G401 (cell line): ENCODE measurements at places on chromosomes 3 and 15. TPM values are rescaled to one million over a fixed set of nuclear protein-coding genes. Genes with fewer than 3 reads are reported as not detected.
A peak's percentile ranks its signal among the peaks of the same experiment; 100 is the strongest.

Gene PLA1A
- not detected in 2 replicates for total RNA-seq

Gene ZNF80
- not detected in 2 replicates for total RNA-seq

Gene OR5K2
- total RNA-seq, result not detected in 2 replicates

Gene ADCY5
- 0.07 and 5.5 TPM in 2 replicates for total RNA-seq

Gene ANKRD34C
- total RNA-seq, result not detected in 2 replicates

Gene NMNAT3
- not detected in 2 replicates for total RNA-seq

Gene GMNC
- 0.03 and 0.55 TPM in 2 replicates for total RNA-seq

Gene FBXW12
- total RNA-seq, result 0.68 TPM in 1 of 2 replicates, not detected in the other

Gene PPP1R14D
- total RNA-seq, result not detected in 2 replicates

Gene TFRC
- total RNA-seq, result 89.1 and 129 TPM in 2 replicates

- no peak for DNase-seq
These were observed 139.3 kb downstream of the STT3B start for GRCh38 chr3:31671976-31672375.

- no peak for DNase-seq
These were observed 38.6 kb downstream of the FSD2 start for GRCh38 chr15:82767163-82767829.

DNA sequence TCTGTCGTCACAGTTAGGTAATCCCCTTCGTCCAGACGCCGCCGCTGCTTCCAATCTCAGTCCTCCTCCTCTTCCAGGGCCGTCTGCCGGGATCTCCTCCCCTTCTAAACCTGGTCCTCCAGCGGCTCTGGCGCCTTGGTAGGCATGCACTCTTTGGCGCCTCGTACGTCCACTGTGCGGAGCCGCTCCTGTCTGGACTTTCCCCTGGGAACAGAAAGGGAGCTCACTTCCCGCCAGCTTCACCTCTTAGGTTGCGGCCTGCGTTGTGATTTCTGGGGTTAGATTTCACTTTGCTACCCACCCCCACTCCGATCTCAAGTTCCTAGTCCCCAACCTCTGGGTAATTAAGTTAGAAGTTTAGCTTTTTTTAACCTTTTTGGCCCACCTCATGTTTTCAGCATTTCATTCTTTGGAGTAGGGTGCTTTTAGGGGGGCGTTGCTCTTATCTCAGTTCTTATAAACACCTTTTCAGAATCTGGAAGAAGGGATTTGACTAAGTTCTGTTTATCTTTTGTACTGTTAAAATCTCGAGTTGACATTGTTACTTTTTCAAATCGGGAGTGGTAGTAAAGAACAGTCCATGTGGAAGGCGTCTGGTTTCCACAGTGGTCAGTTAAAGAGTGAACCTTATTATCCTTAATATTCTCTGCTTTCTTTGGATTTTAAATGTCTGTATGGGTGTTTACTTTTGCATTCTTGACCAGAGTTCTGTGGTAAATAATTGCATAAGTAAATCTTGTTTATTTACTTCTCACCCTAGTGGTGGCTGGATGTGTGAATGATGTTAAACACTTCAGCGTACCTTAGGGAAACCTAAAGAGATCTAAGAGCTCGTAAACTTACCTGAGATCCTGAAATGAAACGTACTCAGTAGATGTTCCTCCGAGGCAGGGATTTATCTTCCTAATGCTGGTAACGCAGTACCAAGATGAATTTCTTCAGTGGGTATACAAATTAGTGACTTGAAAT is 611 bp downstream of the CTDSPL2 start:
- no peak for DNase-seq

DNA sequence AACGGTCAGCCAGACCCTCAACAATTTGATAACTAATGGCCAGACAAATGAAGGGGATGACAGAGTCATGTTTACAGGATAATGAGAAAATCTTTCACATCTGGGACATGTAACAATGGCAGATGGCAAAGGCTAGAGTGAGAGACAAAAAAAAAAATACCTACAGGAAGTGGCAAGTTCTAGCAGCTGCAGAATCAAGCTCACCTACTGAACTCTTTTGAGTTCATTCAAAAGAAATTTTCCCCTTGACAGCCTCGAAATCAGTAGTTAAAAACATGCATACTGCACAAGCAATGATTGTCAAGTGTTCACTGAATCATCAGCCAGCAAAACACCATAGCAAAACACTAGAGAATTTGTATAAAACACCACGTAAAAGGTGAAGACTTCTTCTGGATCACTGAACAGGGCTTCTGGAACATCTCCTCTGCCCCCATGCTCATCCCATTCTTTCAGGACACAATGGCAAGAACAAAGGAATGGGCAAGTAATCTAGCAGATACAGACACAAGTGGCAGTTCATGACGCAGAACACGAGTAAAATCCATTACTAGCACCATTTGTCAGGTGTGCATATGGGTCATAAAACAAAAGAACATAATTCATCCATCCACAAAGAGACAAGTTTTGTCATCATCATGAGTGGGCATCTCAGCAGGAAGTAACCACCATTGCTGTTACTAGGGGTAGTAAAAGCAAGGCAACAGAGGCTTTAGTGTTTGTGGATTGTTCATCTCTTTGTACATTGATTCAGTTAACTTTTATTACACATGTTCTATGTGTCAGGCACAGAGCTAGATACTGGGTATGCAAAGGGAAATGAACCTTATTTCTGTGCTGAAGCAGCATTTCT is 13.8 kb upstream of the KCNMB2 start:
- DNase-seq, result no peak

GRCh38 chr15:72285927-72286516 is 13.7 kb upstream of the PARP6 start:
- DNase-seq, result no peak

- no peak for DNase-seq
These were observed 44.2 kb downstream of the GRK7 start for GRCh38 chr3:141807277-141808033.

DNA sequence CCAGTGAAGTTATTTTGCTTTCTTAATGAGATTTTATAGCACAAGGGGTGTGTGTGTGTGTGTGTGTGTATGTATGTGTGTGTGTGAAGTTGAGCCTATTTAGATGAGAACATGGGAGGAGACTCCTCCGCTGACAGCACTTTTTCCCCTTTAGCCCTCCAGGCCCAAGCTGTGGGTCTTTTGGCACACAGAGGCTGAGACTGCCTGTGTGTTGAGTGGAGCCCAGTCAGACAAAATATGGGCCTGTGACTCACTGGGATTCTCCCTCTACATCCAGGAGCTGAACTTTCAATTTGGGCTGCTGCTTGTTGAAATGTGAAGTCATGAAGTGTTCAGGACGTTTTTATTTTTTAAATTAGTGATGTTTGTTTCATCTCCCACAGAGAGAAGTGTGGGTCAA is 108.0 kb downstream of the MFSD1 start:
- DNase-seq, result no peak

DNA sequence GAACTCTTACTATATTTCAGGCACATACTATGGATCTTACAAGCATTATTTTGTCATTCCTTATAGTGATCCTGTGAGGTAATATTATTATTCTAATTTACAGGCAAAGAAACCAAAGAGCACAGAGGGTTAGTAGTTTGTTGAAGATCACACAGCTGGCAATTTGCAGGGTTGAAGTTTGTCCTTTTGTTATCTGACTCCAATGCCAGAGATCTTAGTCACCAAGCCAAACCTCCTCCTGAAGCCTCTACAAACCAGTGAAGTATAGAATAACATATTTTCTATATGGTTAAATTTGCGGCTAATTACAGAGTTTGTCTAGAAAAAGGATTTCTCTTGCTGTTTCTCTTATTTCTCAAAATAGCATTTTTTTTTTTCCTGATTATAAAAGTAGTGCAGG is 11.2 kb downstream of the ISLR2 start:
- no peak for DNase-seq

DNA sequence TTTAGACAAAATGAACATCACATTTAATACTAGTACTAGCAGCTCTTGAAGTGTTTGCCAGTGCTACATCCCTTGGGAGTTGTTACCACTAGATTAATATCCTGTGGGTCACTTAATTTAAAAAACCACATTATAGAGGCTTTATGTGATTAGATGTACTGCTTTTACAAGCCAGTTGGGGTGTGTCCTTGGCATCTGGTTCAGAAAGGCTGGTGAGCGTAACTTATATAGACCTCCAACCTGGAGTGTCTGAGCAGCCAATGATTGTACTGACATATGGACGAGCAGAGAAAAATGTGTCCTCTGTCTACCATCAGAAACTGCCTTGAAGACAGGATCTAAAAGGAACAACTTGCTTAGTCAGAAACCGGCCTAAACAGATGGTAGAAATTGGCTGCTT is 306.2 kb upstream of the ATP11B start:
- DNase-seq, result no peak

- peak; percentile 38 for DNase-seq
These were observed 34.9 kb upstream of the NRROS start for GRCh38 chr3:196604548-196604947.

DNA sequence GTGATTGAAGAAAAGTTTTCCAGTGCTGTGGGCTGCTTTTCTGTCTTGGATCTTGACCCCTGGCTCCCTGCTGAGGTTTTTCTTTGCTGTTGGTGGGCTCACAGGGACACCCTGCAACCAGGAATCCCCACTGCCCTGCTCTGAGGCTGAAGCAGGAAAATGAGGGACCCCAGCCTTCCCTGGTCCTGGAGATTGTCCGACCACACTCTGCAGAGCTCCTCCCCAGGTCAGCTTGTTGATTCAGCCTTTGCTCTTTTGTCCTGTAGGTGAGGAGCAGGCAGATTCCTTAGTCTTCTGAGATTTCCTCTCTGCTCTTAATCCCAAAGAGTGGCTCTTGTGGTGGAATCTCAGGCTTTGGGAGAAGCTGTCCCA is 194.5 kb downstream of the RPLP1 start:
- DNase-seq, result no peak

DNA sequence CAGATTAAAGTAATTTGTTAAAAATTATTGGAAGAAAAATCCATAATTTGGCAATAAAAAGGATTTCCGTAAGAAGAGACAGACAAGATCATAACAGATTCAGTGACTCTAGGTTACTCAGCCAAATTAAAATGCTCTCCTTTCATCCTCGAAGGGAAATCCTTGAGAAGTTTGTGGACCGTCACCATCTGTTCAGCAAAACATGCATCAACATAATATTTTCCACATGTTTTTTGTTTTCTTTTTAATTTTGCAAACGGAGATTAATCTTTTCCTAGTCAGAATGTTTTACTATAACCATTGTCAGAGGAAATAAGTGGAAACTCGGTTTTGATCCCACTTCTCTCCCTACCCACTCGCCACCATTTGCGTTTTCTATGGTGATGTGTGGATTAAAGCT is 128.3 kb downstream of the TMCO5A start:
- no peak for DNase-seq

DNA sequence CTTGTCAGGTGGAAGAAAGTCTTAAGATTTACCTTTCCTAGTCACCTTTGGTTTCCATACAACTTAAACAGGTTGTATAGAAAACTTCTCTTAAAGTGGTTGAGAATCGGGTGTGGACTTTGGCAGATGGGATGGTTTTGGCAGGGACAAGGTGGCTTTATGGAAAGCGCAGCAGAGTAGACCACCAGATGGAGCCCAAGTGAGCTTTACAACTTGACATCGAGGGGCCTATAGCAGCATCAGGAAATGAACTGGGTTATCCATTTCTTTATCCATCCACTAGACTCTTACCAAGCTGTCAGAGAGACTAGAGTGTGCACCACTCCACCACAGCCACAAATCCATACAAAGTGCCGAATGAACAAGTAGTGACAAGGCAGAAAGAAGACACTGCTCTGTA is 85.3 kb upstream of the MBNL1 start:
- peak; percentile 49 for DNase-seq

- no peak for DNase-seq
These were observed 26.5 kb downstream of the GOLGA6A start for GRCh38 chr15:74055804-74056203.

DNA sequence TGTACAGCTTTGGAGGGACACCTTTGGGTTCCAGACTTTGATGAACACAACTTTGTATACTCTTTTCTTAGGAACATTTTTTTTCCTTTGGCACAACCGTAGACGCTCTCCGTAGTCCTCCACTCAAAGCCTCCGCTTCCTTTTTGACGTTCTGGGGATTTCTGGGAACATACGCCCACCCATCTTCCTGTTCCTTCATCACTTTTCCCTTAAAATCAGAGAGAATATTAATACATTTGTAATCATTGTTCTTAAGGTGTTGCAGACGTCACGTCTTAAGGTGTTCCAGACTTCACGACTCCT is 405 bp upstream of the SPG21 start:
- no peak for DNase-seq

- DNase-seq, result no peak
These were observed 38.4 kb downstream of the NDUFB4 start for GRCh38 chr3:120634539-120634938.

DNA sequence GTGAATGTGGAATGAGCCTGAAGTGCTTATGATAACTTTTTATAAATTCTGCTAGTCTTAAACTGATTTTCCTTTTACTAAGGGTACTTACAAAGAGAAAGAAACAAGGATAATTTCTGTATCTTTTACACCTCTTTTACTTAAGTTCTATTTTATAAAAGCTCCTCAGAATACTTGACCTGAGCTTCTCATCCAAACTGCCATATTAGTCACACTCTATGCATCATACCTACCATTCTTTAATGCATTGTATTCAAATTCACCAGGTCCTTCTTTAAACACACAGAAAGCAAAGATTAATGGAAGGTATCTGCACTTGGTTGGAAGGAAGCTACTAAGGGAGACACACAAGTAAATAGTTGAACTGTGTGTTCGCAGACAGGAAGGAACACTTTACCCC is 1.6 kb upstream of the TOPAZ1 start:
- DNase-seq, result no peak

DNA sequence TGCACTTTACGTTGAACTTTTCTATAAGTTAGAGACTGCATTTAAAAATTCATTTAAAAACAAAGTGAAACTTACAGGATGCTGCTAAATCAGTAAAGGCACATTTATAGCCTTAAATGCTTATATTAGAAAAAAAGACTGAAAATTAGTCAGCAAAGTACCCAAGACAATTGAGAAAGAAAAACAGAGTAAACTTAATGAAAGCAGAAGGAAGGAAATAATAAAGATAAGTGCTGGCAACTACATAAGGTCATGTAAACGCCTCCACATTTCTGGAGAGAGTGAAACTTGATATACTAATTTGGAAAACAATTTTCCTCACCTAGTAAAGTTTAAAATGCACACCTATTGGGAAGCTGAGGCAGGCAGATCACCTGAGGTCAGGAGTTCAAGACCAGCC is 58.2 kb upstream of the ACAN start:
- no peak for DNase-seq

- DNase-seq, result no peak
These were observed 313.7 kb downstream of the GAP43 start for GRCh38 chr3:115937054-115937453.

- no peak for DNase-seq
These were observed 7.1 kb downstream of the ITGA11 start for GRCh38 chr15:68424754-68425390.

GRCh38 chr3:149662240-149662887 is 4.5 kb upstream of the WWTR1 start:
- DNase-seq, result no peak
